ENCODE measurements at places on chromosomes 7 and 10.

DNA sequence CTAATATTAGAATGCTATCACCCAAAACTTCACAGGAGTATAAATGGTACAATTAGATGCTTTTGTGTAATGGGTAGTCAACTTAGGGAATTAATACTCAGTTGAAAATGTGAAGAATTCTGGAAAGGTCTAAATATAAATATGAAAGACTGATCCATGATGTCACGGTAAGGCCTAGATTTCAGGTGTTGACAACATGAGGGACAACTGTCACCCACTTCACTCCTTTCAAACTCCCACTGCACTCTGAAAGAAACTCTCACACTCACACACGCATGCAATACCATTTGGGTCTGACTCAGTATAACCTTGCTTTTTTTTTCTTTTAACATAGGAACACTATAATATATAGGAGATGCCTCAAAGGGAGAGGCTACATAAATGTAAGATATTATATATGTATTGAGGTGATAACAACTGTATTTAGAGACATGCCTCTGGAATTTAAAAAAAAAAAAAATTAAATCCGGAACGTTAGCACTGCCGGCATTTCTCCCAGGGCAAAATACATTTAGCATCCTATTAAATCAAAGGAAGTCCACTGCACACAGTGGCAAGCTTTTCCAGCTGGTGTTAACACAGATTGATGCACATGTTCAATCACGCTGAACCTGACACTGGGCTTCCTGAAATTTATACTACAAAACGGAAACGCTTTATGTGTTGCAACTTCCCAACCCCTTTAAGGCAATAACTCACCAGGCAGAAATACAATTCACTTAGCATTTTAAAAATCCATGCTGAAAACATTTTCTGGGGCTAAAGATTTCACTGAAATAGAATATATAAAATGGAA is 74.9 kb downstream of the RSU1 start:
- DNase-seq: no peak

DNA sequence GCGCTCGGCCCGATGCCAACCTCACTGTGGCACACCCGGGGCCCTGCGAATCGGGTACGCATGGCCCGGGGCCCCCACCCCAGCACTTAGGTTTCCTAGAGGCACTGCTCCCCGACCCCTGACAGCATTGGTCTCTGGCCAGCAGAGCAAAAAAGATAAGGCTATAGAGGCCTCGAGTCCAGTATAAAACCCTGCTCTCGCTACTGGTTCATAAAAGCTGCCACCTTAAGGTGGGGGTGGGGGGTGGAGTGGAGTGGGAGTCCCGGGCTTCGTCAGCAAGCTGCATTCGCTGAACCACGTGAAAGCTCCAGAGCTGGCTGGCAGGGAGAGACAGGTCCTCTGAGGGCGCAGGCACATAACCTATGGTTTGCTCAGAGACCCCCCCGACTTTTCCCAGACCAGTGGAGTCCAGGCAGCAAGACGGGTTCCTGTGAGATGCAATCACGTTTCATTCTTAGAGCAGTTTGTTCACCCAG is 1.3 kb downstream of the KAZALD1 start:
- DNase-seq: no peak

GRCh38 chr10:102202386-102202785 is 23.7 kb upstream of the ELOVL3 start:
- no peak for DNase-seq

- peak; percentile 100 for DNase-seq
Observed at GRCh38 chr7:75738975-75739795, 444 bp upstream of the HIP1 start.

DNA sequence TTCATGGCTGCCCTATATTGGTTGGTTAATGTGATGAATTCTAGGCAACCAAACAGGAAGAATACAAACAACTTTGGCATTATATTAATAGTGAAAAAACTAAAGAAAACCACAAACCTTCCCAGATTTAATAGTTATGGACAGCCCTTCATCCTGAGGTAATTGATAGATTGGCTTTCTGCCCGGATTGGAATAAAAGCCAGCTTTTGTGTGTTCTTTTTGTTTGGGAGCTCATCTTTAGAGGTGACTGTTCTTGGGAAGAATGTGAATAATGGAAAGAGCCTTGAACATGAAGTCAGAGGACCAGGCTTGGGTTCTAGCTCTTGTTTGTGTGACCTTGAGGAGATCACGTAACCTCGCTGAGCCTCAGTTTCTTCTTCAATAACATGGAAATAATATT is 92.3 kb downstream of the VTI1A start:
- no peak for DNase-seq

DNA sequence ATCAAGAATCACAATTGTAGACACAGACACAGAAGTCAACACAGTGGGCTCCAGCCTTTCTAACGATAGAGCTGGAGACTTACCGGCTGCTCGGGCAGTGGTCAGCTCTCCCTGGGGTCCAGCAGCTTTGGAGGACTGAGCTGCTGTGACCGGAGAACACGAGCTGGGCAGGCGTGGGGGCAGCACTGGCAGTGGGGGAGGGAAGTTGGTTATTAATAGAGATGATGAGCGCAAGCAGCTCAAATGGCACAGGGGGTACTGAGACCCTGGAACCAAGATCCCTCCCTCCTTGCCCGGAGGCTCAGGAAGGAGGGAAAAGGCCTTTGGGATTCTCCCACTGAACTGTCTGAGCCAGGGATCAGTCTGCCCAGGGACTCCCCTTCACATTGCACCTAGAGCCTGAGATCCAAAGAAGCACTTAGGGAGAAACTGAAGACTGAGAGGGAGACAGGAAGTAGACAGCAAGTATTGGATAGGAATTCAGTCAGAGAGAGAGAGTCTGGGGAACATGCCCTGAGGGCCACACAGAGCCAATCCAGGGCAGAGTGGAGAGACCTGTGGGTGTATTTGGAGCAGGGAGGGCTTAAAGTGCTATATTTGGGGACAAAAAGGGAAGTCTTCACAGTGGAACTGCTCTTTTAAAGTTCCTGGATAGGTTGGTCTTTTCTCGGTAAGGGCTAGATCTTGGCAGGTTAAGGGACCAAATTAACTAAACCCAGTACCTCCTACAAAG is at the start of gene MYOZ1:
Gene MYOZ1, minus strand, starts transcription at position 147 of the 733 bp plus-strand sequence. CDS start 1,457 bp downstream, outside the sequence.
- no peak for DNase-seq

DNA sequence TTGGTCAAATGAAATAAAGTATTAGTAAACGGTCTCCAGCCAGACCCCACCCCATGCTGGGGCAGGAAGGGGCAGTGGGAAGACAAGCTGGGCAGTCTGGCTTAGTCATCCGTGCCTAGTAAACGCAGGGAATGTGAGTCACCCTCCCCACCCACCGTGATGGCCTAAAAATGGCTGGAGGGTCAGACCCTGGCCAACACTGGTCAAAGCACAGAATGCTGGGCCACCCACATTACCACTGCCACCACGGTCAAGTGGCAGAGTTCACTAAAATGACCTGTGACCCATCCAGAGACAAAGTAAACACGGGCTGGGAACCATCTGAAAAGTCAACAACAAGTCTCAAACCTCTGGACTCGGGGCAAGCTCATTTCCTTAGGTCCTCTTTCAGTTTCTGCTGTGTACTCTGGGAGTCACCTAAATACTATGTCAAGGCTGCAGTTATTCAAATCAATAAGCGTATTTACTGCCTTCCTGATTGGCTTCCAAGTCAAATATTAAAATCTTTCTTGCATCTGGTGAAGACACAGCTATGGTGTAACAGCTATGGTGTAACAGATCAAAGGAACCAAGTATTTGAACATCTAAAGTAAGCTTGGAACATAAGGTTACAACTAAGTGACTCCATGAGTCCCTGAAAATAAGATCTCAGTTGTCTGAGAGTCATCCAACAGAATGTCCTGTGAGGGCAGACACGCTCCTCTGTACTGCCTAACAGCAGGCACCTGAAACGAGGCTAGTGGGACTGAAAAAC is 3.0 kb downstream of the ZFAND2A start:
- no peak for DNase-seq
